Stimulated activated CD4-positive, alpha-beta T cell treated with anti-CD3 and anti-CD28 coated beads, Interleukin-2, amount 100 ng/mL, for 24 hours (primary cell): ENCODE measurements at places on chromosomes 4 and X.

- no peak for DNase-seq
Observed at GRCh38 chr4:128770807-128771206, 38.7 kb upstream of the JADE1 start.

DNA sequence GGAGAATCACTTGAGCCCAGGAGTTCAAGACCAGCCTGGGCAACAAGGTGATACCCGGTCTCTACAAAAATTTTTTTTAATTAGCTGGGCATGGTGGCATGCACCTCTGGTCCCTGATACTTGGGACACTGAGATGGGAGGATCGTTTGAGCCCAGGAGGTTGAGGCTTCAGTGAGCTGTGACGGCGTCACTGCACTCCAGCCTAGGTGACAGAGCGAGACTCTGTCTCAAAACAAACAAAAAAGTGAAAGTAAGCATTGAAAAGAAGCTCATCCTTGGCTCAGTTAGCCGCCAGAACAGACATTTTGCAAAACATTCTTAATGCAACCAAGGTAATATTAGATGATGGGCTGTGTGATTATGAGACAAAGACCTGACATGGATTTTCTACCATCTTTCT lies 223.3 kb upstream of the VCX3A start:
- DNase-seq: no peak

- DNase-seq: no peak
Observed at GRCh38 chr4:187166886-187167512, 443.3 kb upstream of the FAT1 start.

- DNase-seq: no peak
Observed at GRCh38 chr4:155966171-155966570, 12.5 kb upstream of the CTSO start.

- no peak for DNase-seq
Observed at GRCh38 chrX:119501511-119502148, 33.4 kb downstream of the SLC25A5 start.

DNA sequence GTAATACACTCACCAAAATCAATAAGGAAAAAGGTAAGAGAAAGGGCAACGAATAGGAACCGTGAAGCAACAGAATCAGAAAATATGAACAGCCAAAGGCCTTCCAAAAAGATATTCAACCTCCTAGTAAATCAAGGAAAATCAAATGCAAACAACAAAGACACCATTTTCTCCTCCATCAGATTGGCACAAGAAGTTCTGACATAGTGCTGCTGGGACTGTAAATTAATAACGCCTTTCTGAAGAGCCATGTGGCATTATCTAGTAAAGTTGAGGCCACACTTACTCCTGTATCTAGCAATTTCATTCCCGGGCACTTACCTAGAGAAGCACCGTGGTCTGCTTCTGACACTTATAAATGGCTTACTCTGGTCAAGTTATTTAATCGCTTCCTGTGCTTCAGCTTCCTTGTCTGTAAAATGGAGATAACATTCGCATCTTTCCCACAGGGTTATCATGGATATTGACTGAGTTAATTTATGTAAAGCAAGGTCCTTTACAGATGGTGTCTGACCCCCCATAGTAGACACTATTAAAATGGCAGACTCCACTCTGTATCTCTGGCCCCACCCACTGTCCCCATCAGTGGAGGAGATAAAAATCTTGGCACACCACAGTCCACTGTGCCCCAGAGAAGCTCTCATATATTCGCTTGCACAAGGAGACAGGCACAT lies 20.5 kb upstream of the ENPP6 start:
- DNase-seq: no peak

DNA sequence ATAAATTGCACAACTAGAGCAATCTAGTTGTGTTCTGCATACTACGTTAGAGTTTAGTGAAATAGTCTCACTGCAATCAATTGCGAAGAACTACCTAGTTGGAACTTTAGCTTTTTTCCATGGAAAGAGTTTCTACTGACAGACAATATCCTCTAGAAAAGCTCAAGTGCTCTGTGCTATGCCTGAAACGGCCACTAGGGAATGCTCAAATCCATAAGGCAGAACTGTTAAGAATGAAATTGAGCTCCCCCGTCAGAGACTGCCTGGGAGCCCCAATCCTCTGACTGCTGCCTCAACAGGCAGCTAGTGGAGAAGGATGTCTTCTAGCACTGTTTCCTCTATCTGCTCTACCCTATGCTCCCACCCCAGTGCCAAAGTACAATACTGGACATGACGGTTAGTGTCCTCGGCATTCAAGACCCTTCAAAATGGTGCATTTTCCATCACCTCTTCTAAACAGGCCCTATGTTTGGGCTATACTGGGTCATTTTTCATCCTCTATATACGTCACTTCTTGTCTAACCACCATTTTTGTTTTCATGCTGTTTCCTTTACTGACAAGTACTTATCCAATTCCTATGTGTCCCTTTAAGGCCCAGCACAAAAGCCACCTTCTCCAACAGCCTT lies 35.3 kb downstream of the FRMD7 start:
- DNase-seq: peak; percentile 42

DNA sequence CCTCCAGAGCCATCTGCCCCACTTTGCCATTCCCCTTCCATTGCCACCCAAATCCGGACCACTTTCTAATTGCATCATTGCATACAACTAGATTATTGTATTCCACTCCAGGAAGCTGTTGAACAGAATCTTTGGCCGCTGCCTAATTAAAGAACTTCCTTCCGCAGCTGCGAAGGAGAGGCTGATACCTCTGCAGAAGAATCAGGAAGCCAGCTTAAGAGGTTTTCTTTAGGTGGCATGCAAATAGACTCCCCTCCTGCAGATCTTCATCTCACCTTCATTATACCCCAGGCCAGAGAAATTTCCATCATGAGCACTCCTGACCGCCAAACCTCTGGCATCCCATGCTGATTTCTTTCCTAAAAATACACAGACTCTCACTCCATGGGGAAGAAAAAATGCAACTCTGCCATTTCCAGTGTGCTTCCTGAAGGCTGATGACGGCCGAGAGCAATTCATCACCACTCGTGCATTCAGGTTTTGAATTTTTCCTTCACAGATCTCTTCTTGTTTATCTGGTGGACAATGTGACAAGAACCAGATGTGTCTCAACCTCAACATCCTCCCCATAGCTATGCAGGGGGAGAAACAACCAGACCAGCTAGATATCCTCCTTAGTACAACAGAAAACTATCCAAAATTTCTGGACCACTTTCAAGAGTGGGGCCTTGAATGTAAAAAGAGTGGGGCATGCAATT lies 31.2 kb downstream of the LGI2 start:
- DNase-seq: no peak

- peak; percentile 37 for DNase-seq
Observed at GRCh38 chr4:5708449-5709206, at the start of gene EVC2. EVC2 (minus strand) TSS chr4:5708559; CDS start chr4:5708513, 46 bp downstream.

- DNase-seq: no peak
Observed at GRCh38 chrX:30874851-30875250, 14.2 kb downstream of the TAB3 start.

DNA sequence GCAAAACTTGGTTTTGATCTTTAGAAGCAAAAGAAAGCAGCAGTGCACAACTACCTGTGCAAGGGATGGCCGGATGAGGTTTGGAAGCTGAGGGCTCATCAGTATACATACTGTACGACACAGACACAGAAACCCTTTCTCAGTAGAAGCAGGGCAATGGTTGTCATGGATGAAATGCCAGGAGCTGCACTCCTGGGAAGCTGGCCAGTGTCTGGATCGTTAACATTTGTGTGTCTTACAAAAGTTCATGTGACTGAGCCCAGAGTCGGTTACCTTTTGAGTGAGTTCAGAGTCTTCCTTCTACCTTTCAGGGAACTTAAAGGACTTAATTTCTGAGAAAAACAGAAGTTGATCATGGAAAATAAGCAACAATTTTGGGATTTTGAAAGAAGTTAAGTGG lies 230.3 kb downstream of the APBB2 start:
- no peak for DNase-seq

DNA sequence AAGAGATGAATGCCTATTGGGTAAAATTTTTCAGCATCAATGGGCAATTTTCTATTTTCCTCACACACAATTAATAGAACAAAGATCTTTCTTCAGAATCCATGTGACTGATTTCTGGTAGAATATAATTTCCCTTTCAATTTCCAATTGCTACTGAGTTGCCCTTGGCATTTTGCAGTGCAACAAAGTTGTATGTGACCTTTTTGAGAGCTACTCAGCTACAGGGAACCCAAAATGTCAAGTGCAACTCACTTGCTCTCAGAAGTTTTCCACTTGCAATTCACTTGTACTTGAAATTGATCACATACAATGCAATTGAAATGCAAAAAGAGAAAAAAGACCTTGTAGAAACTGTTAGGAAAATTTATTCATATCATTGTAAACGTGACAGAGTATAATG lies 245.5 kb downstream of the BANK1 start:
- DNase-seq: no peak

DNA sequence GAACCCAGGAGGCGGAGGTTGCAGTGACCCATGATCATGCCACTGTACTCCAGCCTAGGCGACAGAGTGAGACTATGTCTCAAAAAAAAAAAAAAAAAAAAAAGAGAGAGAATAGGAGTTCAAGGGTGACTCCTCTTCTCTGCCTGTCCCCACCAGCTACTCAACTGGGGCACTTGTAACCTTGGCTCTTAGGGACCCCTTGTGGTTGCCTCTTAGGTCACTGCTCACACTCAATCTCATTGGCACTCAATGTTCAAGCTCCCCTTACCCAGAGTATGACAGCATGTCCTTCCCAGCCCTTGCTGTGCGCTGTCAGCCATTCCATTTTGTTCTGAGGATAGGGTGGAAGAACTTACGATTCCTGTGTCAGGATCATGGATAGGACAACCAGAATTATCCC lies 82.4 kb upstream of the BEND4 start:
- no peak for DNase-seq

GRCh38 chr4:160399826-160400225 lies 1296.9 kb downstream of the RAPGEF2 start:
- no peak for DNase-seq

DNA sequence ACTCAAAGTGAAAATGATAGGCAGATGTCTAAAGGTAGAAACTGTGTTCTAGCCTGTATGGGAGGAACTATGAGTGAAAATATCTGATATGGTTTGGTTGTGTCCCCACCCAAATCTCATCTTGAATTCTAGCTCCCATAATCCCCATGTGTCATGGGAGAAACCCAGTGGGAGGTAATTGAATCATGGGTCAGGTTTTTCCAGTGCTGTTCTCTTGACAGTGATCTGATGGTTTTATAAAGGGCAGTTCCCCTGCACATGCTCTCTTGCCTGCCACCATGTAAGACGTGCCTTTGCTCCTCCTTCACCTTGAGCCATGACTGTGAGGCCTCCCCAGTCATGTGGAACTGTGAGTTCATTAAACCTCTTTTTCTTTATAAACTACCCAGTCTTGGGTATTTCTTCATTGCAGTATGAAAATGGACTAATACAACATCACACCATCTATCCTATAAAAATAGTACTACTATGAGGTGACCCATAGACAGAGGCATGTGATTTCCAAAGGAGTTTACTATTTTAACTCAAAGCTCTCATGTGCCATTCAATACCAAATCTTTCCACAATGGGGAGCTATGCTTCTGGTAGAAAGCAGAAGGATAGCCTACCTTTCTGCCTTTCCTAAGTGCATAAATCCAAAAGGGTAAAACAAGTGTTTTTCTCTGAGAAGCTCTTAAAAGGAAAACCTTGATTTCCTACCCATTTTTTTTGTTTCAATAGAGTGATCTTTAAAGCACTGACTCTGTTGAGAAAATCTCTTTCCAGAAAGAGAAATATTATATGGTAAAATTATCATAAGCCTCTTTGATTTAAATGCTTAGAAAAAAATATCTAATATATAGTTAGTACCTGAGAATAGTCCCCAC lies 38.8 kb downstream of the SEC31A start:
- no peak for DNase-seq

GRCh38 chr4:40812386-40812785 lies 62.6 kb downstream of the NSUN7 start:
- DNase-seq: no peak

DNA sequence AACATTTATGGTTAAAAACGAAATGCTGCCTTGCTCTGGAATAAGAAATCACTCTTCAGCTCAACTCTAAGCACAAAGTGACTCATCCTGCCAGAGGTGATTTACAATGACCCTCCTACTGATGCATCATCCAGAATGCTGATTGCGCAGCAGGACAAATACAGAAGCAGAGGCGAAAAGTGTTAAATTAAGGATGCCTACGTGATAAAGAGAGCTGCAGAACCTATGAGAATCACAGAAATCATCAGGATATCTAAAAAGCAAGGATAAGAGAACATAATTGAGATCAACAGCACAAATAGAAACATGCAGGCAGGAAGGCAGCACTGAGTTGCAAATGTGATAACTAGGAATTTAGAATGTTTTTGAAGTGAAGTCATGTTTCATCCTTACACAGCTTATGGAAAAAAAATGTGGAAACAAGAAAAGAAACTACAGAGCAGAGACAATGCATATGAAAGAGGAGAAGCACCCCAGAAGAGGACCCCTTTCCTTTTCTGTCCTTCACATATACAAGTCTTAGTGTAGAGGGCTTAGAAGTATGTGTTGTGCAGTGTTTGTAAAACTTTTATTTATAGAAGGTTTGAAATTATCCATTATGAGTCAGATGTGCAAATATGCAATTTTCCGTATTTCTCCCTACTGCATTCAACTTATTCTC lies 188.4 kb downstream of the SLC7A11 start:
- no peak for DNase-seq

DNA sequence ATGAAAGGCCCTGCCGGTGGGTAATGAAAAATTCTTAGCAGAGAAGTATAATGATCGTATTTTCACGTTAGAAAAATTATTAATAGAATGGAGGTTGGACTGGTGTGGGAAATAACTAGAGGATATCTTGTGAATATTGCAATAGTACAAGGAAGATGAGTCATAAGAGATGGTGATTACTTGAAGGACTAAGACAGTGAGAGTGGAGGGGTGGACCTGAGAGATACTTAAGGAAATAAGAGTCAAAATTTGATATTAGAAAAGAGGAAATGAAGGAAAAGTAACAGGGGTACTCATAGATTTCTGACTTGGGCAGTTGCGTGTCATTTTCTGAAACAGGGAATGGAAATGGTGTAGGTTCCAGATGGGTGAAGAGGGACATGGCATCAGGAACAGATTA lies 1.7 kb upstream of the USP53 start:
- no peak for DNase-seq

- DNase-seq: no peak
Observed at GRCh38 chr4:176540814-176541213, 221.0 kb downstream of the SPCS3 start.

DNA sequence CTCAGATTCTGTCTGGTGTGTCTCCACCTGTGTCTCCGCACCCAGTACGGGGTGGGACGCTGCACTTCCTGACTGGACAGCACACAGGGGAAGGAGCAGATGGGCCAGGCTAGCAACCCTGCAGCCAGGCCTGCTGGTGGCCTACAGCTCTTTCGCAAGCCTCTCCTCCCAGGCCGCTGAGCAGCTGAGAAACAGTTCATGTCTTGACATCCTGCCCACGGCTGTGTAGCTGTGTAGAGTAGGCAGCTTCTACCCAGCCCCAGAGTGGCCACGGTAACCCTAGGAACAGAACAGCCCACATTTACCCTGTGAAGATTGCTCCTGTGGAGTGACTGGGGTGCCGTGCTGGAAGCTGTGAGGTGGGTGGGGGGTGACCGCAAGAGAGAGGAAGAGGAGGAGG lies 38.9 kb downstream of the CCNQ start:
- DNase-seq: no peak

GRCh38 chr4:177582992-177583391 lies 140.8 kb upstream of the AGA start:
- DNase-seq: no peak
